ENCODE measurements at places on chromosomes 4 and X. TPM values are rescaled to one million over a fixed set of nuclear protein-coding genes. Genes with fewer than 3 reads are reported as not detected.

CYBB gene
- total RNA-seq: not detected

HHIP gene
- 0.24 TPM for total RNA-seq

FAM47E gene
- total RNA-seq: not detected

CTSO gene
- total RNA-seq: 10.6 TPM

FSTL5 gene
- total RNA-seq: 0.13 TPM

RAI2 gene
- 0.78 TPM for total RNA-seq

GAGE12J gene
- total RNA-seq: not detected

CCKAR gene
- total RNA-seq: not detected

TACR3 gene
- total RNA-seq: not detected

CLGN gene
- 3.0 TPM for total RNA-seq

ANOS1 gene
- 0.24 TPM for total RNA-seq

EIF1AX gene
- total RNA-seq: 43.3 TPM

KDR gene
- total RNA-seq: 4.3 TPM

RAB39B gene
- not detected for total RNA-seq

TMEM150C gene
- 5.0 TPM for total RNA-seq

TMEM35A gene
- total RNA-seq: 22.0 TPM

CLNK gene
- not detected for total RNA-seq

DDIT4L gene
- 0.26 TPM for total RNA-seq

RNF150 gene
- 7.4 TPM for total RNA-seq

SORCS2 gene
- 0.52 TPM for total RNA-seq

C4orf36 gene
- 8.6 TPM for total RNA-seq

GRPR gene
- not detected for total RNA-seq

TDO2 gene
- 0.78 TPM for total RNA-seq

H2BW2 gene
- not detected for total RNA-seq

GUCY1A1 gene
- 0.39 TPM for total RNA-seq

IQCM gene
- total RNA-seq: not detected

DNAAF6 gene
- not detected for total RNA-seq

POU3F4 gene
- not detected for total RNA-seq

MAGEH1 gene
- total RNA-seq: 37.1 TPM

CNKSR2 gene
- 1.0 TPM for total RNA-seq

HMGN5 gene
- total RNA-seq: 0.78 TPM

FHIP1A gene
- total RNA-seq: 2.6 TPM

CXCL1 gene
- total RNA-seq: 534 TPM

NPY1R gene
- total RNA-seq: not detected

GAGE12F gene
- not detected for total RNA-seq

EGF gene
- 0.13 TPM for total RNA-seq
